ENCODE measurements at places on chromosomes 3 and 15.

DNA sequence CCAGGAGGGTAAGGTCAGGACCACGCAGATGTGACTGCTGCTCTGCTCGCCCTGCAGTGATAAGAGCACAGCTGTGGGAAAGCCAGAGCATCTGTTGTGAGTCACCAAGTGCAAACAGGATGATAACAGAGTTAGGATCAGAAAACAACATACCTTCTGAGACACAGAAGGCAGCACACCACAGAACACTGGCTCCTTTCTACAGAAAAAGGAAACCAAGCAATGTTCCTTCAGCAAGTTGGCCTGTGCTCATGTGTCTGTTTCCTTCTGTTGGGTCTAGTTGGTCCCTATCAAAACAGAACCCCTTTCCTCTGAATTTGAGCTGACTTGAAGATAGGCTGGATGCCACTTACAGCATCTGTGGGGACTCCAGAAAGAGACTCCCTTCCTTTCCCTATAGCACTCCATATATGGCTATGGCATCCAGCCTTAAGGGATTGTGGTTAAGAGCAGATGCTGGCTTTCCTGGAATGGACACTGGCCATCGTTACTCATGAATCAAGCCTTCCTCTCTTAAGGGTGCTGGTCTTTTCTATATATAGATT lies 440.7 kb upstream of the THBS1 start:
- no peak for DNase-seq

GRCh38 chr3:87595798-87596197 lies 319.4 kb upstream of the POU1F1 start:
- no peak for DNase-seq

DNA sequence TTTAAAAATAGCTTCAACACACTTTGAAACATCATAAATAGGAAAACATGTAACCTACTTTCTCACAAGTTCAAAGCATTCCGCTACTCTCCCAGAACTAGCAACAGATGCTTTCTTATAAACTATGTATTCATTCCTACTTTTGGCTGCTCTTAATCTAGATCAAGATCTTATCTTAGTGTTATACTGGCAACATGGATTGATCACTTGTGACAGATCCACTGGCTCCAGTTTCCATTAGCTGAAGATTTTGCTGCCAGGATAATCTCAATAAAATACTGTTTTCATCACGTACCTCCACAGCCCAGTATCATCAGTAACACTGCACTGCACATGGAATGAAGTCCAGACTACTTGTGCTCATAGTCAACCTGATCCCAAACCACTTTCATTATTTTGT lies 491.7 kb upstream of the AGTR1 start:
- no peak for DNase-seq

- no peak for DNase-seq
Measured at GRCh38 chr3:49378249-49378895, 20.2 kb upstream of the GPX1 start.

DNA sequence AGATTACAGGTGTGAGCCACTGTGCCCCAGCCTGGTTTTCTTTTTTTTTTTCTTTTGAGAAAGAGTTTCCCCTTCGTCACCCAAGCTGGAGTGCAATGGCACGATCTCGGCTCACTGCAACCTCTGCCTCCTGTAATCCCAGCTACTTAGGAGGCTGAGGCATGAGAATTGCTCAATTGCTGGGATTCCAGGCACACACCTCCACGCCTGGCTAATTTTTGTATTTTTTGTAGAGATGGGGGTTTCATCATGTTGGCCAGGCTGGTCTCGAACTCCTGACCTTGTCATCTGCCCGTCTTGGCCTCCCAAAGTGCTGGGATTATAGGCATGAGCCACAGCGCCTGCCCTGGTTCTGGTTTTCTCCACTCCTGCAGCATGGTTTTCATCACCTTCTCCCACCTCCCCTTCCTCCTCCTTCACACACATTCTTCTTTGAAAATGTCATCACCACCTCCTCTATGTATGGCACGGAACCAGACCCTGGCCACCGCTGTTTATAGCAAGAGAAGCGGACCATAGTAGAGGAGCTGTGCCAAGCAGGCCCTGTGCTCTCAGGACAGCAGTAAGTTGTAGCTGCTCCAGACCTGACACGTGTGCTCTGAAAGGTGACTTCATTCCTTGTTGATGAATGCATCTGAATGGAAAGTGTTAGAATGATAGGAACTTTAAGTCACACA lies 14.6 kb upstream of the AHSG start:
- no peak for DNase-seq

GRCh38 chr3:94001827-94002495 lies 22.0 kb downstream of the ARL13B start:
- DNase-seq, result no peak

DNA sequence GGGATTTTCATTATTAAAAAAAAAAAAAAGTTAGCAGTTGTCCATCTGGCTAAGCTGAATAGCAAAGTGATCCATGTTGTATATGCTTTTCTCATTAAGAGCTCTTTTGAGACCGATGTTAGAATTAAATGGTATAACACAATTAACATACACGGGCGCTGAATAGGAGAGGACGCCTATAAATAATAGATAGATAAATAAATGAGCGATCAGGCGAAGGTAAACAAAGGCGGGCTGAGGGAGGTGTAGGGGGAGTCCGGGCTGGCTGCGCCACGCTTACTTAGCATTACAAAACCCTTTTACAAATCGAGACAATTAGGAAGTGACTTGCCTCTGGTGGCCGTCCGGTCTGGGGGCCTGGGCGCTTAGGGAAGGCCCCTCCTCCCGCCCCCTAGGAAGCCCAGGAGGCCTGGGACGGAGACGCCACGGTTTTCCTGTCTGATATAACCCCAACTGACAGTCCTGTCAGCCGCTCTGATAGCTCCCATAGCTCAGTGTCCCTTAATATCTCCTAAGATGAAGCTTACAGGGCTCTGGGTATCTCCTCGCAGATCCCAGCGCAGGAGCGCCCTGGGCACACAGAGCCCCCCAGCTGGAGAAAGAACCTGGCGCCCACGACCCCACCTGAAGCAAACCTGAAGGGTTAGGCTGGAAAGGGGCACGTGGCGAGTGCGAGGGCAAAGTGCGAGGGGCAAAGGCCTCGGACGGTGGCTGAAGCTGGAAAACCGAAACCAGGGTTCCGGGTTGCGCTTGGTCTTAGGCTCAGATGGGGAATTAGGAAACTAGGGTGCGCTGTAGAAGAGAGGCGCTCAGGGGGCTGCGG lies 3.6 kb downstream of the SOX14 start:
- DNase-seq, result no peak

GRCh38 chr3:22245811-22246583 lies 495.0 kb upstream of the ZNF385D start:
- DNase-seq, result no peak

DNA sequence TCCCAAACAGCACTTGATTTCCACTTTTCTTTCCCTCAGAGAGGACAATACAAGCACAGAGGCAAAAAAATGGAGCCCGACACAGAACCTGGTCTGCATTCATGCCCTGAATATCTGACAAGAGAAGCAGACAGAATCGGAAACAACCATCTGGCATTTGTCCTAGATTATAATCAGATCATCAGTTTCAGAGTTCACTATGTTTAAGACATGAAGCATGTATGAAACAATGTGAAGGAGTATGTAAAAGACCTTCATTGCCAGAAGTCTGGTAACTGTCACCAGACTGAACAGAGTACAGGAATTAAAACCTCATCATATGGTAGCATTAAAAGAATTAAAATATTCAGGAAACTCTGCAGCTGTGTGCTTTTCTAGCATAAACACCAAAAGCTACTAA lies 65.0 kb downstream of the SETD2 start:
- no peak for DNase-seq

GRCh38 chr3:122299215-122299614 lies 25.8 kb upstream of the CSTA start:
- DNase-seq, result no peak

- no peak for DNase-seq
Measured at GRCh38 chr15:84817466-84818081, 418 bp downstream of the ALPK3 start.

DNA sequence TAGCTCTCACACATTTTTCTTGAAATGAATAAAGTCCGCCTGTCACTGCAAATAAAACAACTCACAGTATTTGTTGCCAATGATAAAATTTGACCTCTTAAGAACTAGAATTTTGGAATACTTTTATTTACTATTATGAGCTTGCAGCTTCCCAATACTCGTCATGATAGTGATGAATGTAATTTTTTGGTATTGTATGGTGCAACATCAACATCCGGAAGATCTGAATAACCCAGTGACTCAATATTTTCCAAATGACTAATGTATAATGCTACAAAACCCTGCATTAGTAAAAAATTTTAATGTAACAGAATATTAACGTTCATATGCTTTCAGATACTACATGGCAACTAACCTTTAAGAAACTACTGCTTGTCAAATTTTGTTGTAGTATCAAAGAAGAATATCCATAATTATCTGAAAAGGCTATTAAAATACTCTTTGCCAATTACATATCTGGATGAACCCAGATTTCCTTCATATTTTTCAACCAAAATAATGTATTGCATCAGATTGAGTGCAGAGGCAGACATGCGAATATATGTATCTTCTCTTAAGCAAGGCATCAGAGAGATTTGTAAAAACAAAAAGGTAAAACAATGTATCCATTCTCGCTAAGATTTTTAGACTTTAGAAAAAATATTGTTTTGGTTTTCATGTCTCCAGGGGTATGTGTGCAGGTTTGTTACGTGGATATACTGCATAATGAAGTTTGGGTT lies 95.3 kb downstream of the IGF2BP2 start:
- no peak for DNase-seq

GRCh38 chr15:66567897-66568296 lies 2.1 kb upstream of the LCTL start:
- no peak for DNase-seq

GRCh38 chr3:17006132-17006852 lies 121.5 kb downstream of the PLCL2 start:
- no peak for DNase-seq

GRCh38 chr15:94736236-94736635 lies 504.9 kb downstream of the MCTP2 start:
- no peak for DNase-seq

GRCh38 chr15:26421065-26421464 lies 351.8 kb downstream of the GABRB3 start:
- DNase-seq, result no peak

DNA sequence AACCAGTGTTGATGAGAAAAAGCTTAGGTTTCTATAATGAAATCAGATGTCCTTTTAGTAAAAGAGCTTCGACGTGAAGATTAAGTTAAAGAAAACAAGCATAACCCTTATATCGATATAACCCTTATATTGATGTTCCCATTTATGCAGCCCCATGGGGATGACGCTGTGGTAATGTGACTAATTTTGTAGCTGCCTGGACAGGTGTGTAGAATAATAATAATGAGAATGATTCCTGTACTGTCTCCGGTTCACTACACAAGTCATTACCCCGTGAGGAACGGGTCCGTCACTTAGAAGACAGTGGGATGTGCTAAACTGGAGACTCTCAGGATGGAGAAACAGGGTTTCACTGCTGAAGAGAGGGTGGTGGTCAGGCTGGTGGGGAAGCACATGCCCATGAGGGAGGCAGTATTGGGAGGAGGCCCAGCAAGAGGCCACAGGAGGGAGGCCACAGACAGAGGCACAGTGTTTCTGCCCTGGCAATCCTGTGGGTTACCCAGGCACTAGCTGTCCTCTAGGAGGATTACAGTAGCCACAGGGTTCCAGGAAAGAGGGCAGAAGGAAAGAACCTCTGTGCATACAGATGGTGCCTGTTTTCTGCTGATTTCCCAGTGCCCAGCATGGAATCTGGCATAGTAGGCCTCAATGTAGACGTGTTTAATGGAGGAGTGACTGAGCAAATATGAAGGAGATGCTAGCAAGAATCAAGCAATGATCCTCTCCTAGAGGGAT lies 191.1 kb upstream of the TSC22D2 start:
- no peak for DNase-seq

GRCh38 chr15:44542596-44542995 lies 5.6 kb downstream of the EIF3J start:
- DNase-seq, result no peak

DNA sequence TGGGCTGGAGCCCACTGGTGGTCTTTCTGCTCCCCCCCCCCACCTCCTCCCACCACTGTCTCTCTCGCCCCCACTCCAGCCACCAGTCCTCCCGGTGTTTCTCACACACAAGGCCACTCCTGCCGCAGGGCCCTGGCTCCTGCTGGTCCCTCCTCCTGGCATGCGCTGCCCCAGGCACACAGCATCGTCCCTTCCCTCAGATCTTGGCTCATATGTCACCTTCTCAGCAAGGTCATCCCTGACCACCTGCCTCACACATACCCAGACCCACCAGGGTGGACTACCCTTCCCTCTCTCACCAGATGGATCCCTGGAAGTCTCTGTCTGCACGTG lies 101.5 kb upstream of the IQSEC1 start:
- DNase-seq, result no peak

GRCh38 chr3:14110699-14111098 lies 14.0 kb downstream of the CHCHD4 start:
- DNase-seq, result no peak

- DNase-seq, result no peak
Measured at GRCh38 chr3:15493436-15493835, 28.1 kb downstream of the COLQ start.

GRCh38 chr3:191455257-191455952 lies 5.6 kb upstream of the PYDC2 start:
- DNase-seq, result no peak

DNA sequence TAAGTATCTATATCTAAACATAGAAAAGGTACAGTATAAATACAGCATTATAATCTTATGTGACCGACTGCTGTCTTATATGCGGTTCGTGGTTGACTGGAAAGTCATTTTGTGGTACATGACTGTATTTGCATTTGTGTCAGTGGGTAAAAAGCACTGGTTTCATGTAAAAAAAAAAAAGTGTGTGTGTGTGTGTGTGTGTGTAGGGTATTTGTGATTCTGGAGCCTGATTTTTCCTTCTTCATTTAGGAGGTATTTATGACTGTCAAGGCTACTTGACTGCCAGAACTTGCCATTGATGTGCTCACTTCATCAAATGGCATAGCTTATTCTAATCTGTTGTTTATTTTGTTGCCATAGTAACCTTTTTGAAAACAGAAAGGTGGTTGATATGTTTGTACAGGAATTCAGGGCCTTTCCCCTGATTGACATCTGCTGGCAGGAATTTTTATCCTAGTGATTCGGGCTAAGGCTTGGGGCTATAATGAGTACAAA lies 63.2 kb downstream of the AKAP13 start:
- no peak for DNase-seq

DNA sequence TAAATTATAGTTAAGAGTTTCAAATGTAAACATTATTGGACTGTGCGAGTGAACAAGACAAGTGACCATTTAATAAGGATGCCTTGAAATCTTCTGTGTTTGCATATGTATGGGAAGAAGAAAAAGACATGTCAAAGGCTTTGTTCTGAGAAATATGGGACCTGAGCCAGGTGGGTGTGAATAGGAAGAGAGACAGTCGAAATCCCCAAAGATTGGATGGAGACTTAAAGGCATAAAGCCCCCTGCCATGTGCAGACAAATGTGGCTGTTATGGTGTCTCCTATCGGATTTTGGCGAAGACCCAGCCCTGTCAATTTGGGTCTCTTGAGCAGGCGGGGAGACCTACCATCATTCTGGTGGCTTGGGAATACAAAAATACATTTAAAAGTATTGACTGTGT lies 16.9 kb downstream of the FXR1 start:
- no peak for DNase-seq

- DNase-seq, result no peak
Measured at GRCh38 chr3:167106456-167106855, 273.6 kb downstream of the ZBBX start.

All from stimulated activated CD8-positive, alpha-beta memory T cell treated with anti-CD3 and anti-CD28 coated beads, Interleukin-7, amount 100 ng/mL, for 1 hour (primary cell).